Astrocyte (in vitro differentiated cells and primary cell): ENCODE measurements at places on chromosomes 3 and 15.

DNA sequence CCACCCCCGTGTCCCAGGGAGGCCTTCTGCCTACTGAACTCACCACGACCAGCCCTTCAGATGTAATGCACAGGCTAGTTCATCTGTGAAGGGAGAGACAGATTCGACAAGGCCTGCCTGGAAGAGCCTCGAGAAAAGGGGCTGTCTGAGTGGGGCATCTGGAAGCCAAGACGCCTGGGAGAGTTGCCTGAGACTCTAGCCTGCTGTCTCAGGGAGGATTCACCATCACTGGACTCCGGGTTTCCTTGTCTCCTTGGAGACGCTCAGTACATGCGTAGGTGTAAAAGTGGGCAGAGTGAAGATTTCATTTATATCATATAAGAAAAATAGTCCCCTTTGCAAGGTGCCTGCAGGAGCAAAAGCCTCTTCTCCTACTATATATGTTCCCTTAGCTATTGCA lies 468.9 kb downstream of the FOXP1 start:
- no peak for DNase-seq

DNA sequence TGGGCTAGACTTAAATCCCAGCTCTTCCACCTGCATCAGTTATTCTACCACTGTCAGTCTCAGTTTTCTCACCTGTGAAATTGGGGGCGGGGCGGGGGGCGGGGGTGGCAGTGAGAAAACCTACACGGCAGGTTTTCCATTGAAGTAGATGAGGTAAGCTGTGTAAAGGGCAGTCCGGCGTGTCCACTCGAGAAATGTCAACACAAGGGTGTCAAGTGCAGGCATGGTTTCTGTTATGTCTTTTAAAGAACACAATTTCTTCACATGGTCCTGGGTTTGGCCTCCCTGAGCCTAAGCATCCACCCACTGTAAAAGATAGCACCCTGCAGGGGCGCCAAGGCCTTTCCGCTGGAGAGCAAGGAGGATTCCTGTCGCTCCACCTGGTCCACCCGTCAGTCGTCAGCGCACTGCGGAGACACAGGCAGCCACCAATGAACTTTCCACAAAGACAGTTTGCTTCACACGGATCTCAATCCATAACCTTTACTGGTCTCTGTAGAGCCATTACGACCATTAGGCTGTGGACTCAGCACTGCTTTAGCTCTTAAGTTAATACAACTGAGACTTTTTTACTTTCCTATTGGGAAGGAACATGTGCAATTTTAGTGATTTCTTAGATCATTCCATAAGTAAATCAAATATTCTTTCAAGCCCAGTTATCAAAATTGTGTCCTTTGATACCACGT lies 99.5 kb upstream of the FOXB1 start:
- no peak for DNase-seq

DNA sequence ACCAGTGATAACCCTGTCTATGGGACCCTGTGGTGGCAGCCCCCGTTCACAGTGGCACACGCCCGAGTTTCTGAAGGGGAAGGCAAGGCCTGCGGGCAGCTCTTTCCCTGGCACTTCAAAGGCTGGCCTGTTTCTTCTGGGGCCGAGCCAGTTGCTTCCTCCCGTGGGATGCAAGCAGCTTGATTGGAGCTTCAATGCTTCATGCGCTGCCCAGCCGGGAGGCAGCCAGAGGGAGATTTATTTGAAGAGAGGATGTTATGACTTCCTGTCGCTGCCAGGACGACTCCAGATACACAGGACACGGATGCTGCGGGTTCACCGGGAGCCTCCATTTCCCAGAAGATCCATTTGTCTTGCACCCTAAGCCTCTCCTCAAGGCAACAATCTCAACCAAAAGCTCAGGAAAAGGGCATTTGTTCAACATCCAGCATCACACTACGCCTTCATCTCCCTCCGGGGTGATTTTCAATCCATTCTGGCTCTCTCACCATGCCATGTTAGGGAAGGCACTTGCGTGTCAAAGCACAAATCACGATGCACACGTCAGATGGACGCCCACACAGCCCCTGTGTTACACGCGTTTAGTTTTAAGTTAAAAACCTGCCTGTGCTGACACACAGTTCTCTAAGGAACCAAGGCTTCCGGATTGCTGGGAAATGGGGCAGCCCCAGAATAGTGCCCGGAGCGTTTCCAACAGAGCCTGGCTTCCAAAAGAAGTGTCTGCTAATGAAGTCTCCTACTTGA lies 330.2 kb downstream of the OCA2 start:
- no peak for DNase-seq

DNA sequence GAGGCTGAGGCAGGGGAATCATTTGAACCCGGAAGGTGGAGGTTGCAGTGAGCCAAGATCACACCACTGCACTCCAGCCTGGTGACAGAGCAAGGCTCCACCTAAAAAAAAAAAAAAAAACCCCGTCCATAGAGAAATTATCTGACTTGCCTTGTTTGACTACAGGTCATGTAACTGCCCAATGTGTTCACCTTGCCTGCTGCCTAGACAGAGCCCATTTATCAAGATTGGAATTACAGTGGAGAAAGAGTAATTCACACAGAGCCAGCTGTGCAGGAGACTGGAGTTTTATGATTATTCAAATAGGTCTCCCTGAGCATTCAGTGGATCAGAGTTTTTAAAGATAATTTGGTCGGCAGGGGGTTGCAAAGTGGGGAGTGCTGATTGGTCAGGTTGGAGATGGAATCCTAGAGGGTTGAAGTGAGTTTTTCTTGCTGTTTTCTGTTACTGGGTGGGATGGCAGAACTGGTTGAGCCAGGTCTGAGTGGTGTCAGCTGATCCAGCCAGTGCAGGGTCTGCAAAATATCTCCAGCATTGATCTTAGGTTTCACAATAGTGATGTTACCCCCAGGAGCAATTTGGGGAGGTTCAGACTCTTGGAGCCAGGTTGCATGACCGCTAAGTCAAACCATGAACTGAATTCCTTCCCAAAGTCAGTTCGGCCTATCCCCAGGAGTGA lies 40.8 kb upstream of the ACP3 start:
- no peak for DNase-seq

GRCh38 chr3:126932188-126932931 lies 50.6 kb upstream of the PLXNA1 start:
- peak; percentile 68 for DNase-seq

- no peak for DNase-seq
Observed at GRCh38 chr3:55349851-55350250, 137.3 kb downstream of the WNT5A start.

DNA sequence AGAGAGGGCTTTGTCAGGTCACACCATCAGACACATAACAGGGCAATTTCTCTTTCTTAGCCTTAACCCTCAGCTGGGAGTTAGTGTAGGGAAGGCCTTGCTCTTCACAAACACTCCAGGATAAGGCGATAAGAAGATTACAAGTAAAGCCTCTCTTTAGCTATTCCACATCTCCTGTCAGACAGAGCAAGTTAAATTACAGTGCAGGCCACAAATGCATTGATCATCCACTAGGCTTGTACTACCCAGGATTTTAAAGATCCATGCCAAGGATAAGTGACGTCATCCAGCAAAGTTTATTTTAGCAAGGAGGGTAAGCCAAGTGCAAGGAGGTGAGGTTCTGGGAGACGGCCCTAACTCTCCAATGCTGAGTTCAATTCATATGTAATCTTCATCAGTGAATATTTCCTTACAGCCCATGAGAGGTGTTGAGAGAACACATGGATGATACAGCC lies 890.6 kb upstream of the NR2F2 start:
- DNase-seq: peak; percentile 73

DNA sequence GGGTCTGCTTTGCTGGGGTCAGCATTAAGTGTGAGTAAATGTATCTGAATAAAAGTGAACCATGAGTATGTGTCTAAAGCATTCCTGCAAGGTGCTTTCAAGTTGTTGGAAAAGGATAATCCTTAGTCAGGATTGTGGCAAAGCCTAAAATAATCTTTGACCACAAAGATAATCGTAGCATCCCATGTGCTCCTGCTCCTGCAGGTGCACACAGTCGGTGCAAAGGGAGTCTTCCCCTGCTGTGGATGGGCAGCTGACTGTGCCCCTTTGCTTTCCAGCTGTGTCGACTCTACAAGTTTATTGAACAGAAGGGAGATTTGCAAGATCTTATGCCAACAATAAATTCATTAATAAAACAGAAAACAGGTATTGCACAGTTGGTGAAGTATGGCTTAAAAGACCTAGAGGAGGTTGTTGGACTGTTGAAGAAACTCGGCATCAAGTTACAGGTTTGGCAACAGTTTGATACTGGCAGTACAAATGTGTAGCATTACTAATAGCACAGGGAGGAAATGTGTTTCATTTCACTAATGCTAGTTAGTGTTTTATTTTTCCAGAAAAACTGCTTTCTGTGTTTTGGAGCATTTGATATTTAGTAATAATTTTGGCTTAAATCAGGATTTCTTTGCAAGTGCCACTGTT lies 22.6 kb downstream of the SRP14 start:
- peak; percentile 53 for DNase-seq

DNA sequence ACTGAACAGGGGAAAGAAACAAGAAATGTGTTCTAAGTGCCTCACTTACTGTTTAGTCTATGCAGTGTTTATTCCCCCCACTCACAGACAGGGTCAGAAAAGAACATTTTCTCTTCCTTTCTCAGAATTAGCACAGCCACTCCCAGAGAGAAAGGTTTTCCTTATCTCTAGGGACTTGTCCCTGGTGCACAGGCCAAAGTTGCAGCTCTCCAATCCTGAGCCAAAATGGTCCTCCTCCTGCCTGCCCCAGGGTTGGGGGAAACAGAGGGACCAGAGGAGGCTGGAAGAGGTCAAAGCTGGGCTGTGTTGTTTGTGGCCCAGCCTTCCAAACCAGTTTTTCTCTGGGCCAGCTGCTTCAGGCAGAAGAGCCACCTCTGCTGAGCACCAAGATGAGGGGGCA lies 12.0 kb downstream of the RAB6B start:
- DNase-seq: no peak

GRCh38 chr3:46269556-46269955 lies 27.3 kb downstream of the CCR3 start:
- DNase-seq: no peak

- DNase-seq: no peak
Observed at GRCh38 chr3:9170851-9171160, 78.6 kb downstream of the SRGAP3 start.

DNA sequence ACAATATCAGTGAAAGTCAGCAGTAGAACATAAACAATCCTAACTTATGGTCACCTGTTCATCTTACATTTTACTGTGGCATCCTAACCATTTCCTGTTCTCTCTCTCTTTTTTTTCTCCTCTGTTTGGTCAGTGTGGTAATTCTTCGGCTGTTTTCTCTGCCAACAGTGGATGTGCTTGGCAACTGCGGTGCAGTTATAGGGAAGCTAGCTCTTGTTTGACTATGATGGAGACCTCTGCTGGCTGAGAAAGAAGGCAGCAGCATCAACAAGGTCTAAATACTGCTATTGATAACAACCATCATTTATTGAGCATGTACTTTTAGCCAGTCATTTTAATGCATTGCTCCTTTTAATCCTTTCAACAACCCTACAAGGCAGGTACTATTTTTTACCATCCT lies 723 bp upstream of the DRD3 start:
- DNase-seq: peak; percentile 27

GRCh38 chr15:39296955-39297354 lies 283.9 kb upstream of the THBS1 start:
- DNase-seq: no peak

DNA sequence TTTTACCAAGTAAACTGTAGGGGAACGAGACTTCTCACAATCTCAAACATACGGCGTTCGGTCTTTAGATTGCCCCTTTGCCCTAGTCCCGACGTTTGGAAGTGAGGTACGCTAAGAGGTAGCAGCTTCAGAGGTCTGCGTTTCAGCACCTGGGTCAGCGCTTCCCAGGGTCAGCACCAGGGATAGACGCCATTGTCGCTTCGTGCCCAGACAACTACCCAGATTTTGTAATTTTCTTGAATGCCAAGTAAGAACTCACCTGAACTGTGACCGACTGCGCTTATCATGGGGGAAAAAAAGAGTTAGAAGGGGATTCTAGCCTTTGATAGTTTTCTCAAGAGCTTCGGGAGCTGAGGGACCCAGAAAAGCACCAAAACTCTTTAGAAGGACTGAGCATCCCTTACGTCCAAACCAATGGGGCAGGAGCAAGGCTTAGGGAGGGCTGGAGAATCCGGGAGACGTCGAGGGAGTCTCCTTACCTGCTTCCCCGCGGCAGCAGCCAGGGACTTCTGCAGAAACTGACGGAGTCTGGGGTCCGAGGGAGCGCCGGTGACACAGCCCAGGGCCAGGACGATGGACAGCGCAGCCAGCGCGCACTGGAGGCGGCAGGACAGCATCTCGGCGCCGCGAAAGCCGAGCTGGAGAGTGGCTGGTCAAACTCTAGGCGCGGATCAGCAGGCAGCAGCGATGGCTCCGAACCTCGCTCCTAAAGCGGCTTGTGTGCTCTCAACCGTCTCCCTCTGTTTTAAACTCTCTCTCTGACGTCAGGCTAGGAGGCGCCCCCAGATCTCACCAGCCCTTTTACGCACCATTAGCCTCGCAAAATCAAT lies at the start of gene SST:
SST (minus strand) TSS at position 720 of the 830 bp plus-strand sequence; CDS start at position 617, 103 bp downstream.
- DNase-seq: peak; percentile 38

DNA sequence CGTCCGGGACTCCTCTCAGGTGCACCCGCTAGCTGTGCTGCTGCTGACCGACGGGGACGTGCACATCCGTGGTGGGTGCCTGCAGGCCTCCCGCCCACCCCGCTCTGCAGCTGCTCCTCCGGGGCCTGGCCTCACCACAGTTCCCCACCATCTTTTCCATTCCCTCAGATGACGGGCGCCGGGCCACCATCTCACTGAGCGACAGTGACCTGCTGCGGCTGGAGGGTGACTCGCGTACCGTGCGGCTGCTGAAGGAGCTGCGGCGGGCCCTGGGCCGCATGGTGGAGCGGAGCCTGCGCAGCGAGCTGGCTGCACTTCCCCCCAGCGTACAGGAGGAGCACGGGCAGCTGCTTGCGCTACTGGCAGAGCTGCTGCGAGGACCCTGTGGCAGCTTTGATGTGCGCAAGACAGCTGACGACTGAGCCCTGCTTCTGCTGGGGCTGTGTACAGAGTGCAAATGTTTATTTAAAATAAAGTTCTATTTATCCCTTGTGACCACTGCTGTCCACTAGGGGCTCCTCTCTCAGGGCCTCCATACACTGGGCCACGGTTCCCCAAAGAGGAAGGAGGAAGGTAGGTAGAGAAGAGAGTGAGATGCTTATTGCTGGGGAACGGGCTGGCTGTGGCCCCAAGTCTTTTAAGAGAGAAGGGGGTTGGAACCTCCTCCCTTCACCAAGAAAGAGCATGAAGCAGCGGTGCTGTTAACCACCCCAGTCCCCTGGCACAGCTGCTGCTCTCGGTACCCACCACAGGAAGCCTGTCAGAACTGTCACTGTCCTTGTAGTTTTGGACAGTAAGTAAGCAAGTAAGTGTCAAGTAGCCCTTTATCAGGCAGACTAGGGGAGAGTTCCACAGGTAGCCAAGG lies 47.0 kb downstream of the DHX30 start:
- DNase-seq: no peak

DNA sequence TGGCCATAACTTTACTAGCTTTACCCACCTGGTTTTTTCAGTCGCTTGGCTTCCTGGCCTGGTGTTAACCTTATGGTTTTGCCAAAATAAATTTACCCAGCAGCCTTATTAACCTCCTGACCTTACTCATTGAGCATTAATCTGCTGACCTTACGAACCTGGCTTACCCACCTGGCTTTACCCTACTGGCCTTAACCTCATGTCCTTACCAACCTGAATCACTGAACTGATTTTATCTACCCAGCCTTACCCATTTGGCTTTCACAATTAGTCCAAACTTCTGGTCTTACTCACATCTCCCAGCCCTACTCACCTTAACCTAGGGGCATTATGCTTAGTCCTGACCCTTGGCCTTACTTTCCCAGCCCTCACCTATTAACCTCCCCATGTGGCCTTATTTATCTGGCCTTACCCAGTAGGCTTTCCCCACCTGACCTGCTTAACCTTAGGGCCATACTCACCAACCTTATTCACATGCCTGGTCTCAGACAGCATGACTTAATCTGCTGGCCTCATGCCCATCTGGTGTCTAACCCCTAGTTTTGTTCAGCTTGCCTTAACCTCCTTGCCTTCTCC lies 93.4 kb downstream of the IL12A start:
- no peak for DNase-seq
